ENCODE measurements at places on chromosomes 5 and 9. TPM values are rescaled to one million over a fixed set of nuclear protein-coding genes. Genes with fewer than 3 reads are reported as not detected.

Gene DEPDC1B
- total RNA-seq: 3.8 TPM

Gene SLC12A2
- total RNA-seq: 22.9 TPM

Gene TTC23L
- under 0.01 TPM for total RNA-seq

Gene RAB3C
- total RNA-seq: 0.27 TPM

Gene WDR38
- total RNA-seq: not detected

Gene IL4
- not detected for total RNA-seq

Gene POU5F2
- total RNA-seq: 1.6 TPM

Gene OR4F3
- under 0.01 TPM for total RNA-seq

Gene SLC34A3
- total RNA-seq: not detected

Gene ARID3C
- not detected for total RNA-seq

Gene MEGF10
- total RNA-seq: 0.27 TPM

Gene PKN3
- total RNA-seq: 22.4 TPM

Gene ARRDC1
- total RNA-seq: 92.4 TPM

Gene FOXD4
- total RNA-seq: 0.27 TPM

Gene MSMP
- 2.4 TPM for total RNA-seq

Gene TMEM38B
- 18.3 TPM for total RNA-seq

Gene RORB
- under 0.01 TPM for total RNA-seq

Gene TAF11L5
- total RNA-seq: not detected

Gene PCDHGB6
- total RNA-seq: 0.81 TPM

Gene GFI1B
- 72.4 TPM for total RNA-seq

Gene CDH9
- 2.7 TPM for total RNA-seq

Gene ARHGEF28
- total RNA-seq: 0.27 TPM

Gene SLC46A2
- under 0.01 TPM for total RNA-seq

Gene SPINK5
- total RNA-seq: not detected

Gene DMGDH
- total RNA-seq: 1.3 TPM

Gene C9orf40
- total RNA-seq: 1.1 TPM

Gene IFNB1
- under 0.01 TPM for total RNA-seq

Gene PLAC8L1
- not detected for total RNA-seq

Gene ECM2
- total RNA-seq: not detected

Gene CXCL14
- total RNA-seq: under 0.01 TPM

Gene AGXT2
- total RNA-seq: not detected

Gene WASHC1
- 6.2 TPM for total RNA-seq

Gene SOX30
- total RNA-seq: under 0.01 TPM

Gene LHX2
- under 0.01 TPM for total RNA-seq

Gene PRR16
- 0.81 TPM for total RNA-seq

Gene AQP7
- not detected for total RNA-seq

Gene SLC6A18
- not detected for total RNA-seq

Gene NDOR1
- total RNA-seq: 10.2 TPM

Gene SARDH
- 10.5 TPM for total RNA-seq

Gene FOXD4L5
- total RNA-seq: under 0.01 TPM

Gene EPB41L4A
- total RNA-seq: under 0.01 TPM

Gene PAIP2
- 70.6 TPM for total RNA-seq

Gene TCERG1
- total RNA-seq: 61.7 TPM

Gene CDC20B
- not detected for total RNA-seq

Gene CFAP157
- total RNA-seq: 0.27 TPM

Gene PCA3
- 0.54 TPM for total RNA-seq

Gene SELENOP
- 33.9 TPM for total RNA-seq

Gene F2RL2
- 0.27 TPM for total RNA-seq

Gene CYFIP2
- 191 TPM for total RNA-seq

Gene ADAMTS19
- total RNA-seq: not detected

Data from hematopoietic multipotent progenitor cell (in vitro differentiated cells).